SK-N-MC (cell line): ENCODE measurements at places on chromosomes 6 and 20.

DNA sequence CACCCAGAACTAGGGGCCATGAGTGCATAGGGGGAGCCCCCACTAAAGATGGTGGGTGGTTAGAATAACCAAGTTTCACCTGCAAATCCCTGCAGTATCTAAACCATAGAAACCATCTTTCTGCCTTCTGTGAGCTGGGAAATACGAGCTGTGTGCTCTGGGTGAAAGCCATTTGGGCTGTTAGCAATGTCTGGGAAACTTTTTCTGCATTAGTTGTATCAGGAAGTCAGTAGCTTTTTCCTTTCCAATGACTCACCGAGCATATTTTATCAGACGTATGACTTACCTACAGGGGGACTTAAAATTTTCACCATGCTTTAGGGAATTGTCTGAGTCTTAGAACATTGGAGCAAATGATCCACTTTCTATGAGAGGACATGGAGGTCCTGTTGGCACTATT lies 584.0 kb downstream of the QKI start:
- no peak for DNase-seq

DNA sequence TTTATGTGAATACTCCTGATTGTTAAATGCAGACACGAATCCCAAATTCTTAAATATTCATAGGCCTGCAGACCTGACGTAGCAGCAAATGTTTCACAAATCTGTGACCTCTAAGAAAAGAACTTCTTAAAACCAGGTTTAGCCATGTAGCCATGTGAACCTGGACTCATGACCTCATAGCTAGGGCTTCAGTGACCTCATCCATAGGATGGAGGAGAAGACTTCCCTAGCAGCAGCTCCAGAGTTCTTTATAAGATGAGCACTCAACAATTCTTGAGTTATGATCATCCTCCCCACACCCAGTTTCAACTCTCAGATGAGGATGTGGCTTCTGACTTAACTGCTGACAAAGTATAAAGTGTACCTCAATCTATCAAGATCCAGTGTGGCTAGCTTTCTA lies 45.8 kb upstream of the TCF21 start:
- DNase-seq: no peak

DNA sequence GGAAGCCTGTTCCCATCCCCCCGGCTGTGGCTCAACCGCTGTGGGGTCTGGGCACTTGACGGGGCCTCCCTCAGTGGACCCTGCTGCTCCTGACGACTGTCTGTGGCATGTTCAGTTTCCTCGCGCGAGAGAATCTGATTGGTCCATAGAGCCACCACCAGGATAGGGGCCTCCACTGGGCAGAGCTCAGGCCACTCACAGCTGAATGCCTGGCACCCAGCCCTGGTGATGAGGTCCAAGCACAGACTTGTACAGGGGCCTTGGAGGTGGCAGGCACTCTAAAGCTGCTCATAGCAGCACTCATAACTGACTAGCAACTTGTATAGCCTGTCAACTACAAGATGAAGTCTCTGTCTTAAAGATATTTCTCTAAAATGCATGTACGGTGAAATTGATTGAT lies 368.1 kb downstream of the NRN1 start:
- no peak for DNase-seq

DNA sequence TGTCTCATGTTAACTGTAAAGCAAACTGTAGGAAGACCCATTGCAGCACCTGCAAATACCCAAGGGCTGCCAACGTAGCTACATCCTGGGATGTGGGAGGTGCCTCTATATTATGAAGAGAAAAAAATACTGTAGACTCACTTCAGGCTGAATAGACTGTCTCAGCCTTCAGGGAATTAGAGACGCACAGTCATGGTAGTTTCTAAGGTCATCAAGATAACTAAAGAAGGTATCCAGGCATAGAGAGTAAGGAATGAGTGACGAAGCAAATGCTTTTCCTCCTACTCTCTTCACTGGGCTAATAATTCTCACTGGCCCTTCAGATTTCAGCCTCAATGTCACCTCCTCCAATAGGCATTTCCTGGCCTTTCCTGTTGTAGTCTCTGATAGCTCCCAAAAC lies 121.6 kb upstream of the ECI2 start:
- no peak for DNase-seq

- no peak for DNase-seq
Observed at GRCh38 chr6:42555477-42556457, 8.1 kb upstream of the UBR2 start.

DNA sequence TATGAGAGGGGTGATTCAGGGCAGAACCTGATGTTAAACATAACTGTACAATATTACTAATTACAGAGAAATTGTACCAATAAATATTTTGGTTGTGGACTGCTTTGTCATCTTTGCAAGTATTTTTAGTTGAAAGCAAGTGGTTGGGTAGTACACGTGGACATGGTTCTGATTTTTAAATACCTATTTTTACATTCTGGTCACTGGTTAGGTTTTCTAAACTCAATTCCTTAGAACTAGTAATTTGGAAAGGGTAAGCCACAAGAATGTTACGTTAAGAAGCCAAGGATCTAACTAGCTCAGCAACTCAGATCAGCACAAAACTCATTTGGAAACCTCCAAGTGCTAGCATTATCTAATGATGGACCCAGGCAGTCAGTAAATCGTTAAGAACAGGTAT lies 2.7 kb downstream of the EPB41L2 start:
- DNase-seq: no peak

- no peak for DNase-seq
Observed at GRCh38 chr20:17932396-17932795, 36.2 kb downstream of the SNX5 start.

- DNase-seq: peak; percentile 79
Observed at GRCh38 chr6:101114703-101115102, 233.6 kb upstream of the ASCC3 start.

DNA sequence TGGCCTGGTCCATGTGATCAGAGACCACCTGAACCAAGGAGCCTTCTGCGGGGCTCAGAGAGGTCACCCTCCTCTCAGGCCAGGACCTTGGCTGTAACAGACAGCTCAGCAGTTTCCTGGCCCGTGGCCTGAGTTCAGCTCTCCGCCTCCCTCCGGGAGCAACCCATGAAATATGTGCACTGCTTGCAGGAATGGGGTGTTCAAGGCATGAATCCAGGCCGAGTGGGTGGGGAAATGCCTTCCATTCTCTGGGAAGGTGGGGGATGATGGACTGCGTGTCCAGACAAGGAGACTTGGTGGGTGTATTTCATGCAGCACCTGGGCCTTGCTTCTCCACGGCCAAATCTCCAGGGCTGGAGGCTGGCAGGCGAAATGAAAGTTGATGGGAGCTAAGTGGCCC lies 46.0 kb downstream of the SIRPA start:
- no peak for DNase-seq

DNA sequence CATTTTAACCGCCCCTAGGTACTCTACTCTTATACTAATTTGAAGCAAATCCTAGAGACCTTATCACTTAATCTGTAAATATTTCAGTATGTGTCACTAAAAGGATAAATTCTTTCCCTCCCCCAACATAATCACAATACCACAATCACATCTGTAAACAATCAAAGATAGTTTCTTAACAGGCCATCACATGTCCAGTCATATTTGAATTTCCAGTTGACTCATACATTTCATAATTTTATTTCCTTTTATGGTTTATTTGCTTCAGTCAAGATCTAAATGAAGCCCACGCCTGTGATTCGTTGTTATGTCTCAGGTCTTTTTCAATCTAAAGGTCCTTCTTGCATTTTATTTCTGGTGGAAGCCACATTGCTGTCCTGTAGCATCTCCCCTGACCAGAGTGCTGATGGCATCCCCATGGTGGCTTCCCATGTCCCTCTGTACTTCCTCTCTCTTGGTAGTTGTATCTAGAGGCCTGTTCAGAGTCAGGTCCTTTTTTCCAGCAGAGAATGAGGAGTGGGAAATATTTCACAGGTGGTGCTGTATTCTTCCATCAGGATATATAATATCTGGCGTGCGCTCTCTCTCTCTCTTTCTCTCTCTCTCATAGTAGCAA lies 128.6 kb upstream of the SLC22A23 start:
- DNase-seq: no peak

GRCh38 chr6:73085443-73085871 lies 139.8 kb downstream of the KHDC1L start:
- DNase-seq: no peak

DNA sequence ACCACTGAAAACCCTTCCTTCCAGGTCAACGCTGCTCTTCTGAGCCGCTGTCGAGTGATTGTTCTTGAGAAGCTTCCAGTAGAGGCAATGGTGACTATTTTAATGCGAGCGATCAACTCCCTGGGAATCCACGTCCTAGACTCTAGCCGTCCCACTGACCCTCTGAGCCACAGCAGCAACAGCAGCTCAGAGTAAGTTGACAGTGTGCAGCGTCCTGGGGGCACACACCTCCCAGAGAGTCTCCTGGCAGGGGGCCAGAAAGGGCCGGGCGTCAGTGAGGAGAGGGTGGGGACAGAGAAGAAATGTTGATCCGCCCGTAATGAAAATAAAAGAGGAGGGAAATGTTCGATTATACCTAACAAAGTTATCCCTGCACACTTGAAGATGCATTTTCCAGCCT lies 5.0 kb downstream of the WRNIP1 start:
- DNase-seq: no peak

DNA sequence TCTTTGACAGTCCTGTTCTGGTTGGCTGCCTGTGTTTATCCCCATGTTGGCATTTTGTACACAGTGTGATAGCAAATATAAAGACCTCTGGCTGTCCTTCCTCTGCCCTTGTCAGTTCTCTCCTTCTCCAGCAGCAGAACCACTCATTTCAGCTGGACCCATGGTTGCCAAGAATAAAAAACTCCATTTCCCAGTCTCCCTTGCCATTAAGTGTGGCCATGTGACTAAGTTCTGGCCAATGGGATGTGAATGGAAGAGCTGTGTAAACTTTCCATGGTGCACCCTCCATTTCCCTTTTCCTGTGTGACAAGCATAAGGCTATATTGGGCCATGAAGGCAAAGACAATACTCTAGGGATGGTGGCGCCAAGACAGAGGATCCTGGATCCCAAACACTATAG lies 78.4 kb upstream of the TBC1D7 start:
- DNase-seq: no peak

- no peak for DNase-seq
Observed at GRCh38 chr6:27892649-27893058, 19.5 kb downstream of the OR2B2 start.

DNA sequence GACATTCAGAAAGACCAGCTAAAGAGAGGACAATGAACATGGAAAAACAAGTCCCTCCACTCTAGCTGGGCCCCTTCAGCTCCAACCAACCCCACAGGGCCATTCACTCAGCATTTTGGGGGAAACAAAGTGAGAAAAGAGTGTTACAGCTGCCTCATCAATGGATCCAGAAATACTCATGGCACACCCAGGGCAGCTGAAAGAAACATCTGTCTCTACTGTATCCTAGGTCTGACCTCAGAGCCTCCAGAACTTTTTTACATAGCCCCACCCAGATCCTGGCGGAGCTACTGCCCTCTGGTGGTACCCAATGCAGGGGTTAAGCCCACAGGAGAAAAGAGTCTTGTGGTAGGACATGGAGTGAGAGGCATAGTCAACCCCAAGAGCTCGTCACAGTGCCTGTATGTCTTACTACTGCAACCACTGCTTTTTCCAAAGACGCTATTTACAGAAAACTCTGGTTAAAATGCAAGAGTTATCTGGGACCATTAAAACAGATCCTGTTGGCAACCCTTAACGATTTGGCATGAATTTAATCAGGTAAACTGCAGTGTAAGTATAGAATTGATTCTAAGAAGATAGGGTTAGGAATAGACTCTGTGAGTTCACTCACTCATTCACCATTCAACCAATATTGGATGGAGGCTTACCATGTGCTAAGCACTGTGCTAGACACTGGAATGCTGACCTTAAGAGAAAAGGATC lies 37.4 kb upstream of the FAM83C start:
- DNase-seq: no peak
